ENCODE measurements at places on chromosomes 16 and 17.
A peak's percentile ranks its signal among the peaks of the same experiment; 100 is the strongest.

- no peak for DNase-seq
Observed at GRCh38 chr17:67993998-67994361, 2.3 kb downstream of the C17orf58 start.

DNA sequence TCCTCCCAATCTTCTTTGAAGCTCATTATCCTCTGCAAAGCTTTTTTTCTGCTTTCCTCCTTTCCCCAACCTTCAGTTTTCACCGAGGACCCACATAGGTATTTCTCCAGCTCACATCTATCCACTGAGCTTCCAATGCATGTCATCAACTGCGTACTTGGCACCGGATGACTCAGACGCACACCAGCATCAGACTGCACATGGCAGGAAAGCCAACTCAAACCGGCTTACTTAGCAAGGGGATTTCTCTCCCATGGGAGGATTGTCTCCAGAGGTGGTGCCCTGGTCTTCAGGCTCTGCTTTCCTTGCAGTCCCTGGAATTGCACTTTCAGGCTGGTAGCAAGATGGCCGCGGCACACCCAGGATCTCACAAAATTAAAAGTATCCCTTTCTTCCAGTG, 1.7 kb upstream of the AKTIP start:
- DNase-seq: no peak

DNA sequence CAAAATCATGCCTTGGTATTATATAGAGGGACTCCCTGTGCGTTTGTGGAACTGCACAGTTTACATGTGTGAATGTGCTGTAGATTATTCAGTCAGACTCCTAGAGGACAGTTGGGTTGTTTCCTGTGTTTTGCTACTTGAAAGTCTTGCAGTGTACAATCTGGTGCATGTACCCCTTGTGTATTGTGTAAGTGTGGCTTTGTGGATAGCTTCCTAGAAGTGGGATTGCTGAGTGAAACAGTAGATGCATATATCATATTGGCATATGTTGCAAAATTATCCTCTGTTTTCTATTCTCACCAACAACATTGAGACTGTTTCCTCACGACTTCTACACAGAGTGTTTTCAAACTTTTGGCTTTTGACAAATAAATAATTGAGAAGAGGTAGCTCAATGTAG, 263.7 kb downstream of the MAP2K6 start:
- DNase-seq: no peak

DNA sequence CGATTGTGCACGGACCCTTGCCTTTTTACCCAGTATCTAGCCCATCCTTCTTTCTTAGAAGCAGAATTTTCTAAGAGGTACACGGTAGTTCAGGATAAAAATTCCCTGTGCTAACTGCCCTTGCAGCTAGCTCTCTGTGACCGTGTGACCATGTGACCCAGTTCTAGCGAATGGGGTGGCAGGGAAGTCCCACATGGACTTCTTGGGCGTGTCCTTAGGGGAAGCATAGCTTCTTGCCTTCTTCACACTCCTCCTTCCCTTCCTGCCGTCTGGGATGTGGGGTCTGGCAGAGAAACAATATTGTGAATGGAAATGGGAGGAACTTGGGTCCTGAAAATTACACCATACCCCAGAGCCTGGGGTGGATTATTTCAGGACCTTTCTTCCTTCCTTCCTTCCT, 670.7 kb downstream of the MAF start:
- DNase-seq: no peak

DNA sequence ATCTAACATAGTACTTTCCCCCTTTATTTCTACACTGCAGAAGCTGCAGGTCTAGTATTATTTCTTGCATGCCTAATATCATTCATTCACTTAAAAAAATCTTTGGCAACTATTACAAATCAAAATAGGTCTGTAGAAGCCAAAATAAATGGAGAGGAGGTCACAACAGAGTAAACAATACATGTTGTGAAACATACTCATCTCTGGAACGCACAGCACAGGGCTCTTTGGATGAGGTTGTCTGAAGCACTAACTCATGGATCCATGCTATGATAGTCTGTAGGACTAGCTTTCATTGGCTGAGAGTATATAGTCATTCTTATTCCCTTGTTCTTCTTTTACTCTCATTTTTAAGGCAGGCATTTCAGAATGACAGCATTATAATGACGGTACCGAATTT, 21.3 kb downstream of the MYO1D start:
- DNase-seq: no peak

DNA sequence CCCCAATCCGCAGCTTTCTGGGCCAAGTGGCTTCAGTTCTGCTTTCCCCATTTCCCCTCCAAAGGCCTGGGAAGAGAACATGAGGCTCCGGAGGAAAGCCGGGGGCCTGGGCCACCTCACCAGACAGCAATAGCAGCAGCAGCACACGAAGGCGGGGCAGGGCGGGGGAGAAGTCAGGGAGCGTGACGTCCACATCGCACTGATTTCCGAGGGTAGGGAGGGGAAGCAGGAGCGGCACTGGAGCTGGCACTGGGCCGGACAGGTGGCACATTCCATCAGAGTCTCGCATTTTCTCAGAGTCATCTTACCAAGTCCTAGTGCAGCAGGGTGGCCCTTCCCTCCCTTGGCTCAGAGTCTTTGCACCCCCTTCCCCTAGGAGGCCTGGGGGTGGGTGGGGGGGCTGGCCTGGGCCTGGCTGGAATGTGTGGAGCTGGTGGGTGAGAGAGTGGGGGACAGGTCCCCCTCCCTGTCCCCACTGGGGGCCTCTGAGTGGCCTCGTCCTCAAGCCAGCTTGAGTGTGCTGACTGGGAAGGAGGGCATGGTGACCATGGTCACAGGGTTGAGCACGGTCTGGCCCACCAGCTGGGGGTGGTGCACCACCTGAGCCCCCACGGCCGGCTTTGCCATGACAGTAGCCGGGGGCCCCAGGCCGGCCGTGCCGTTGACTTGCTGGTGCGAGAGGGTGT, 14.3 kb downstream of the MNT start:
- DNase-seq: no peak

- DNase-seq: no peak
Observed at GRCh38 chr16:35690413-35690812, 2231.0 kb downstream of the TP53TG3F start.

GRCh38 chr17:31491376-31492131, 100.1 kb downstream of the RAB11FIP4 start:
- peak; percentile 44 for DNase-seq

GRCh38 chr16:72811876-72812275, 236.1 kb downstream of the ZFHX3 start:
- no peak for DNase-seq

GRCh38 chr17:67162771-67163170, 82.2 kb downstream of the HELZ start:
- no peak for DNase-seq

GRCh38 chr16:1923299-1924034, 5.3 kb upstream of the HS3ST6 start:
- peak; percentile 75 for DNase-seq

- DNase-seq: peak; percentile 70
Observed at GRCh38 chr17:80937462-80938381, 53.9 kb upstream of the CHMP6 start.

- no peak for DNase-seq
Observed at GRCh38 chr17:81573794-81574642, 21.9 kb upstream of the FAAP100 start.

DNA sequence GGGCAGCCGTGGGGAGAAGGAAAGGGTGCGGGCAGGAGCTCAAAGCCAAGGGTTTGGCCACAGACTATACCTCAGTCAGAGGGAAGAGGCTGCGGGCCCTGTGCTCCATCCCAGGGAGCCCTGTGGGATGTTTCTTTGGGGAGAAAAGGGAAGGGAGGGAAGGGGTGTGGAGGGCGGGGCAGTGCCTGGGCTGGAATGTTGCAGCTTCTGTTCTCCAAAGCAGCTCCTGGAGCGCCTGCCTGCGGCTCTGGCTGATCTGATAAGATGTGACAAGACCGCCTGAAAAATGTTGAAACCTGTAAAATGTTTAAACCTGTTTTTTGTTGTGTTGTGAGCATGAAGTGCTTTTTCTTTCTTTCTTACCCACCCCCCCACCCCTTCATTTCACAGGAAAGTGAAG, 32.8 kb downstream of the WNT3 start:
- no peak for DNase-seq

GRCh38 chr17:49891271-49891670, 43.4 kb upstream of the TAC4 start:
- DNase-seq: no peak

- DNase-seq: no peak
Observed at GRCh38 chr16:247027-247426, 12.4 kb downstream of the FAM234A start.

- DNase-seq: peak; percentile 45
Observed at GRCh38 chr17:64004903-64005733, 7.0 kb downstream of the PRR29 start.

GRCh38 chr16:19153876-19154275, 14.2 kb upstream of the SYT17 start:
- DNase-seq: no peak

DNA sequence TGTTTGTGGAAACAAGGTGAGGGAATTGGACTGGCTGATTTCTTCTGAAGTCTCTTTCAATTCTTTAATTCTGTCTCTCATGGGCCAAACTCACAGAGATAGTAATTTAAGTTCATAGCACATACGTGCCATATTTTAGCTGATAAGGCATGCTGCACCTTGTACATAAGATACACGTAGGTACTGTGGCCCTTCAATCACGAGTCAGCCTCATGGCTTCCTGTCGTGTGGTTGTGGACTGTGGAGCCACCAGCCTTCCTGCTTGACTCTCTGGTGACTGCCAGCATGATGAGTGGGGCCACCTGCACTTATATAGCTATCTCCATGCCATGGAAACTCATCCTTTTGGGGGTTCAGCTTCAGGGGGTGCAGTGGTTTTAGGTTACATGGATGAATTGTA, 25.1 kb downstream of the KSR1 start:
- no peak for DNase-seq

DNA sequence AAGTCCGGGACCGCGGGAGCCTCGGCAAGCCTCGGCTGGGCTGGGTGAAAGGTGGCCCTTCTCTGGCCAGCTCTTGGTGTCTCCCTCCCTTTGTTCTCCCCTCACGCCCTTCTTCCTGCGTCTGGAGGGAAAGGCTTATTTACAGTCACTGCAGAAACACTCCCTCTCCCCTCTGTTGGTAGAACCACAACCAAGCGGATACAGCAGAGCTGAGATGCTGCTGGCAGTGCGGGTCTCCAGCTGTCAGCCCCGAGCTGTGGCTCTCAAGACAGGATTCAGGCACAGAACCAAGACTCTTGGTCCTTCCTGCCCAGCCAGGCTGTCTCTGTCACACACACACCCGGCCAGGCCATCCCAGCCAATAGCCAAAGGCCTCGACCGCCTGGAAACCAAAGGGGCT, 133.3 kb downstream of the ENGASE start:
- DNase-seq: no peak

GRCh38 chr17:48004983-48005382, 32.6 kb downstream of the COPZ2 start:
- DNase-seq: no peak

DNA sequence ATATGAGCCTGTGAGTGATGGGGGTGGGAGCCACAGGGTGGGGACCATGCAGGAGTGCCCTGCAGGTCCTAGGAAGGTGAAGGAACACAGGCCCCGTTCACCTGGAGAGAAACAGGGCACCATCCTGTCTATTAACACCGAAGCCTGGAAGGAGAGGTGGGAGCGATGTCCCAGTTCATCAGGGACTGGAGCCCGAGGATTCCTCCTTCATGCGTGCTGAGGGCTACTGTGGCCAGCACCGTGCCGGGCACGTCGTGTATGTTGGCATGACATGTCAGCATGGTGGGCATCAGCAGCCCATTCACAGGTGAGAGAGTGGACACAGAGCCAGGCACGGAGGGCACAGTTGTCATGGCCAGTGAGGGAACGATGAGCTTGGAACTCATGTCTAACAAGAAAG, 1.4 kb downstream of the WFIKKN2 start:
- no peak for DNase-seq

GRCh38 chr16:976389-976931, 5.1 kb upstream of the SOX8 start:
- no peak for DNase-seq

- no peak for DNase-seq
Observed at GRCh38 chr16:537415-538335, 10.2 kb downstream of the CAPN15 start.

- no peak for DNase-seq
Observed at GRCh38 chr17:75945211-75945610, 4.4 kb upstream of the FBF1 start.

DNA sequence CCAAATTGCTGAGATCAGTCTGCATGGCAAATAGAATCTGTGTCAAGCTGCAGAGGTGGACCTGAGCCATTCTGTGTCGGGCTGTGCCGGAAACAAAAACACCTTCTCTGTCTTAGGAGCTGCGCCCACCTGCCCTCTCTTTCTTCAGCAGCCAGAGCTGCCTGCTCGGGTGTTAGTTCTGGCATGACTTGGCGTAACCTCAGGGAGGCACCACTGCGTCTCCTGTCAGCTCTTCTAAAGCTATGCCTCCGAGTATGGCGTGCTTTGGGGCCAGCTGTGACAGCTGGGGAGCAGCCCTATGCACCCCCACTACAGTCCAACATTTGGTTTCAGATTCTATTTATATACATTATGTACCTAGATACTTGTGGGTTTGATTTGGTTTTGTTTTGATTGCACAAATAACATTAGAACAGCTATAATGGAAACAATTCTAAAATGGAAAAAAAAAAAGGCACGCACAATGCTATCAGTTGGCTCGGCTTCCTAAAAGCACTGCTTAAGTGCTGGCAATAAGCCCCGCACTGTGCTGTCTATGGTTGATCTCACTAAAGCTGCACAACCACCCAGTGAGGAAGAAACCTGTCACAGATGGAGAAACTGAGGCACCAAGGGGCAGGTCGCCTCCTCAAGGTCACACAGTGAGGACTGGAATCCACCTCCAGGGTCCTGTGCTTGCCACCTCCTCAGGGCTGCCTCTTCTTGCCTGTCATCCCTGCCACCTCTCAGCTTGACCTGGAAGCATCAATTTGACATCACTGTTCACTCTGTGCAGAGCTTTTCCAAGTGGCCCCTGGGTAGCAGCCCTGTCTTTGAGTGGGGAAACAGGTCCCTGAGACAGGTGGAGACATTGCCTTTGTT, 18.7 kb upstream of the ADGRG1 start:
- DNase-seq: peak; percentile 42

- peak; percentile 52 for DNase-seq
Observed at GRCh38 chr17:10631048-10631700, 25.9 kb downstream of the MYH3 start.

- no peak for DNase-seq
Observed at GRCh38 chr16:83509316-83509715, 298.5 kb upstream of the HSBP1 start.

DNA sequence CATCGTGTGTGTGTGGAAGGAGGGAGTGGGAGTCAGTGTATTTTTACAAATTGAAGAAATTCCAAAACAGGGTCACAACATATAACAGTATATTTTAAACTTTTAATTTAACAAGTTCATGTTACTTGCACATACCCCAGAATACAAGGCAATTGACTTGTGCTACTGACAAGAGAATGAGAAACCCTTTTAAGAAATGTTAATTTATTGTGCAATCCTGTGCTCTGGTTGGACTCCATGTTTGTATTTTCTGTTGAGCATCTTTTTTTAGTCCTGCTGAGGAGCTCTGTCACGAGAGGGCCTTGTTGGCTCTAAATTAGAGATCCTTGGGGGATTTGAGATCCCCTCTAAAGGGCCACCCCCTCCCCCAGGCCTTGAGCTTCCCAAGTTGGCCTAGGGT, 1.1 kb upstream of the EMP2 start:
- no peak for DNase-seq
